ENCODE measurements at places on chromosomes 3 and 15.

DNA sequence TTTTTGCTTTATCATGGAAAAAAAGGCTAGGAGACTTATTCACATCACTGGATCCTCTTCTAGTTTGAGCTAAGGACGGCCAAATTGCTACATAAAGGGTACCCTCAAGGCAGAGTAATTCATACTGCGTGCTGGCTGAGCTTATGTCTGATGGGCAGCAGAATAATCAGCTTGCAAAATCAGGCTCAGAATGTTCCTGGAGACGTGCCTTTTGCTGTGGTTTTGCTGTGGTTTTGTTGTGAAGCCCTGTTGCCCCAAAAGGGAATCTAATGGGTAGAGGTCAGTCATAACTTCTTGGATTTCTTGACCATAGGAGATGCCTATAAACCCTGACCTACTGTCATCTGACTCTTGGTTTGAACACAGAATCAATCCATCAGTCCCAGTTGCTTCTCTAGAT lies 189.9 kb downstream of the SOX2 start:
- DNase-seq = no peak

DNA sequence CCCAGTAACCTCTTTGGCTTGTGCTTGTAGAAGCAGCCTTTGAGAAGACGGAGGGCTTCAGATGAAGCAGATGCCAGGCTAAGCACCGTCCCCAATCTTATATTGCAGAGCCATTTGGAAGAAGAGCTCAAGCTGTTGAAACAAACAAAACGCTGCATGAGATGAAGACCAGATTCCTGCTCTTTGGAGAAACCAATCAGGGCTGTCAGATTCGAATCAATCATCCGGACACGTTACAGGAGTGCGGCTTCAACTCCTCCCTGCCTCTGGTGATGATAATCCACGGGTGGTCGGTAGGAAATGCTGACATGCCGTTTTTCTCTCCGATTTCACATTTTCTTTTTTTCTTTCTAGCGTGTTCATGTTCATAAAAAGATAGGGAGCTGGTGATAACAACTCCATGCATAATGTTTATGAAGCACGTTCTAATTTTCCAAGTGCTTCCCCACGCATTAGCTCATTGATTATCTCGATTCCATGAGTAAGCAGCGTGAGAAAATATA lies 106.5 kb downstream of the LIPC start:
- DNase-seq = no peak

DNA sequence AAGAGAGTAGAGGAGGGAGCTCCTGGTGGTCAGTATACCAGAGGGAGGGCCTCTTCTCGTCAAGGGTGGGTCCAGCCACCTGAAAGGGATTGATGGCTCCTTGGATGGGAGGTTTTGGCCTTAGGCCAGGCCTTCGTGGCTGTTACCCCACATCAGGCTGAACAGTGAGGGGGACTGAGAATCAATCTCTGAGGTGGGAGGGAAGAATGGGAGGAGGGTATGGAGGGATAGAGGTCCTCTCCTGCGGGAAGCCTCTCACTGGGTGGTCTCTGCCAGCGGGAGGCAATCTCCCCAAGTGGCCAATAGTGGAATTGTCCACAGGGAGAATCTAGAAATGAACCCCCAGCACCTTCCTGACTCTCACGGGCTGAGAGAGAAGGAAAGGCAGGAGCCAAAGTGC lies 53.5 kb downstream of the BSN start:
- no peak for DNase-seq

DNA sequence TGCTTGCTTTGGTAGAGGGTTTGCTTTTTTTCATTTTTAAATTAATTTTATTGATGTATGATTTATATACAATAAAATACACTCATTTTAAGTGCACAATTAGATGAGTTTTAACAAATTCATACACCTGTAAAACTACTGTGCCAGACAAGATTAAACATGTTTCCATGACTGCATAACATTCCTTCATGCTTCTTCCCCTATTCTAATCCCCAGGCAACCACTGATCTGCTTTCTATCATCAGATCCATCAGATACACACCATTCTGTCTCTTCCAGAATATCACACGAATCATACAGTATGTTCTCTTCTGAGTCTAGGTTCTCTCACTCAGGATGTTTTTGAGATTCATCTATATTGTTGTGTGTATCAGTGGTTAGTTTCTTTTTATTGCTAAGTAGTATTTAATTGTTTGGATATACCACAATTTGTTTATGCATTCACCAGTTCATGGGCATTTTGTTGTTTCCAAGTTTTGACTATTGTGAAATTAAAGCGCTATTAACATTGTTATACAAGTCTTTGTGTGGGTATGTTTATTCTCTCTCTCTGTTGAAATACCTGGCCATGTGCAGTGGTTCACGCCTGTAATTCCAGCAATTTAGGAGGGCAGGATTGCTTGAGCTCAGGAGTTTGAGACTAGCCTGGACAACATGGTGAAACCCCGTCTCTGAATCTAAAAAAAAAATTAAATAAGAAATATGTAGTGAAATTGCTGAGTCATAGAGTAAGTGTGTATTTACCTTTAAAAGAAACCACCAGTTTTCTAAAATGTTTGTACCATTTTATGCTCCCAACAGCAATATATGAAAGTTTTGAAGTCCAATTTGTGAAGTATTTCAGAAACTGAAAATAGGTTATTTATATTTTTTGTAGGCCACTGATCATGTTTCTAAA lies 7.0 kb upstream of the TFG start:
- no peak for DNase-seq

GRCh38 chr3:108407886-108408285 lies 102.5 kb downstream of the MYH15 start:
- peak; percentile 65 for DNase-seq

GRCh38 chr3:133037436-133037835 lies 755 bp upstream of the TMEM108 start:
- no peak for DNase-seq

Data from bone marrow (tissue), 2 donors.